HT1080 (cell line): ENCODE measurements at places on chromosomes 4 and X.

DNA sequence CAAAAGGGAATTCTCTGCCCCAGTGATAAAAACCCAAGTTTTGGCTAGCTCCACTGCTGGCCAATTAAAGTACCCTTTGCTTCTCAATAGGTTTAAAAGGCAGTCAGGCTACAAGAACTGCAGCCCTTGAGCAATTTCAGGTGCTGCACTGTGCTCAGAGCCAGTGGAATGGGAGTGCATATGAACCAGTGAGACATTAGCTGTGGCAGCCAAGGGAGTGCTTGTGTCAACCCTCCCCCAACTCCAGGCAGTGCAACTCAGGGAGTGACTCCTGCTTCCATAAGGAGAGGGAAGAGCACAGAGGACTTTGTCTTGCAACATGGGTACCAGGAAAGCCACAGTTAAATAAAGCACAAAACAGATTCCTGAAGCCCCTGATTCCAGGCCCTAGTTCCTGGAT is 61.6 kb upstream of the VAMP7 start:
- no peak for DNase-seq

DNA sequence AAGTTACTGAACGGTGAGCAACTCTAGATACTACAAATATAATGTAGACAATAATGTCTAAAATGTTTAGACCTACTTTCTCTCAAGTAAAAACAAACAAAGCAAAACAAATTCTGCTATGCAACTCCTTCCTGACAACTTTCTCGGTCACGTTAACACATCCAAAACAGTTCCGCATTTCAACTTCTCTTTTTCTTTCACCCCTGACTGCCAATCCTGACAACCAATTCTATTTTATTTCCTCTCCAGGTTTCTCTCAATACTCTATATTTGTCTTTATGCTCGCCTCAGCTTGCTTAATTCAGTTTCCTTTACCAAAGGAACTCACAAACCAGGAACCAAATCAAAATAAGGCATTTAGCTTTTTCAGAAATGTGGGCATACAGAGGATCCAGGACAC is 513.0 kb downstream of the FSTL5 start:
- DNase-seq: no peak

- no peak for DNase-seq
These were observed 116.9 kb upstream of the AR start for GRCh38 chrX:67426946-67427345.

DNA sequence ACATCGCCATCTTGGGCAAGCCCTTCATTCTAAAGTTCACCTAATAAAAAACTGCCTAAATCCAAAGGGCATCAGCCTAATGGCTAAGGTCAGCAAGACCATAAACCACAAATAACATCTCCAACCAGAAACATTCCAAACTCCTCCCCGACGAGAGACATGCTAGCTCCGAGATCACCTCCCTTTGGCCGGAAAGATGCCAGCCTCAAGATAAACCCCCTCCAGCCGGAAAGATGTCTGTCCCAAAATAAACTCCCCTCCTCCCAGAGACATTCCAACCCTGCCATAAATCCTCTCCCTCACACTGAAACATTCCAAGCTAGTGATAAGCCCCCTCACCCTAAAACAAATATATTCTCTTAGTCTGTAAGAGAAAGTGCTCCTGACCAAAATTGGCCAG is 13.3 kb upstream of the DYNLT3 start:
- DNase-seq: no peak

DNA sequence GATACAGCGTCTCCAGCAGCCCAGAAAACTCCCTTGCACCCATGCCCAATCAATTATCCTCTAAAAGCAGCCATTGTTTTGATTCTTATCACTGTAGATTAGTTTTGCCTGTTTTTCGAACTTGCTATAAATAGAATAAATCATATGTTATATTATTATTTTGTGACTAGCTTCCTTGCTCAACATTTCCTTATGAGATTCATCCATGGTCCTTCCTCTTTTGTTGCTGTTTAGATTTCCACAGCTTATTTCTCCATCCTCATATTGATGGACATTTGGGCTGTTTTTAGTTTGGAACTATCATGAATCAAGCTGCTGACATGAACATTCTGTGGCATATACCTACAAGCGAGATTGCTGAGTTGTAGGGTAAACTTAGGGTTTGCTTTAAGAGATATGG is 595.3 kb downstream of the BCOR start:
- no peak for DNase-seq

DNA sequence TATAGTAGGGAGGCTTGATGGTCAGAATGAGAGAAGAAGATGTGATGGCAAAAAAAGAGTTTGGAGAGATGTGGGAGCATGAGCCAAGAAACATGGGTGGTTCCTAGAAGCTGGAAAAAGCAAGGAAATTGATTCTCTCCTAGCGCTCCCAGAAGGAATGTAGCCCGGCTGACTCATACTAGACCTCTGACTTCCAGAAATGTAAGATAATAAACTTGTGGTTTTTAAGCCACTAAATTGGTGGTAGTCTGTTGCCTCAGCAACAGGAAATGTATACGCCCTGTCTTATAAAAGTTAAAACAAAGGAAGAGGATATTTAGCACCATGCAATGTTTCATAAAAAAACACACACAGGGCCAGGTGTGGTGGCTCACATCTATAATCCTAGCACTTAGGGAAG is 182.7 kb upstream of the PCDH7 start:
- DNase-seq: peak; percentile 94

DNA sequence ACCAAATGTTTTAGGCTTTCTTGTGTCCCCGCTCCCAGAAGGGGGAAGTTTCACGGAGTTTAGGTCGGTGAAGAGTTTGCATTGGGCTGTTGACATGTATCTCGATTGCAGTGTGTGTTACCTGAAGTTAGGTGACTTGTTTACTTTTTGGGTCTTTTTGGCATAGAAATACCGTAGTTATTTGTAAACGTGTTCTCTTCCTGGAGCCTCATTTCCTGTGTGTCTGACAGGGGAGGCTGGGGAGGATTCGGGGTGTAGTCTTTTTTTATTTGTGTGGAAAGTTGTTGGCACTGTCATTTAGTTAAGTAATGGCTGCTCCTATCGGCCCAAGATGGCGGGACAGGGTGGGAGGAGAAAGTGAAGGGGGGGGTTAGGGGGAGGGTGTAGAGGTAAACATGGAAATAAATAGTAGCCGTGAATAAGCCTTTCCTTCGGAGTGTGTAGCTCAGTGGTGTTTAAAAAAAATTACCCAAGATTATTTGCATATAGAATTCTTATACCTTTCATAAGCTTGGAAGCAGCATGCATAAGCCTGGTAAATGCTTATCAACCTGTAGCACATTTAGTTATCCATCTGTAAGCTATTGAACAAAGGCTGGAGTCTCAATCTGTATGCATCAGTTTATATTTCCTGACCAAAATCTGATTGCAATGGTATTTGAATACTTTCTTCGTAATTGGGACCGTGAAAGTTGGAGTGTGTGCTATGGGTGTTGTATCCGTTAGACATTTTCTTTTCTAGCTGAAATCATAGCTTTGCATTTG is 1.6 kb downstream of the KDM6A start:
- peak; percentile 3 for DNase-seq

GRCh38 chrX:112163906-112164305 is 81.3 kb upstream of the TRPC5 start:
- DNase-seq: no peak

- no peak for DNase-seq
These were observed 343.1 kb upstream of the FAM241A start for GRCh38 chr4:111802191-111802590.

GRCh38 chr4:88879991-88880390 is 177.0 kb downstream of the FAM13A start:
- DNase-seq: no peak

- no peak for DNase-seq
These were observed 109.7 kb downstream of the SHROOM3 start for GRCh38 chr4:76544725-76545124.

- DNase-seq: no peak
These were observed 418.7 kb downstream of the CENPC start for GRCh38 chr4:67126570-67126969.

GRCh38 chr4:133150486-133151340 is 1.6 kb downstream of the PCDH10 start:
- no peak for DNase-seq

DNA sequence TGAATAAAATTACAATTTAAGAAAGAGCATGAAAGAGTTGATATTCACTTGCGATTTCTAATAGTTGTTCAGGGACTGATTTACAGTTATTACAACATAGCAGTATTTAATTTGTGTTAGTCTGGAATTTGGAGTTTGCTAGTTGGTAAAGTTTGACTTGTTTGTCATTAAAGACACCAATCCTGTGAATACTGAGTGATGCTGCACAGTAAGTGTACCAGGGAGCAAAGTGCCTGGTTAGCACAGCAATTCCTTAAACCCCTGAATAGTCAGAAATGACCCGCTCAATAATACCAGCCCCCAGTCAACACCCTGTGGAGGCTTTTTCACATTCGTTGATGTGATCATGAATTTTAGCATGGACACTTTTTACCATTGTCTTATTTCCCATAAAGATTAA is 122.2 kb upstream of the GC start:
- no peak for DNase-seq

DNA sequence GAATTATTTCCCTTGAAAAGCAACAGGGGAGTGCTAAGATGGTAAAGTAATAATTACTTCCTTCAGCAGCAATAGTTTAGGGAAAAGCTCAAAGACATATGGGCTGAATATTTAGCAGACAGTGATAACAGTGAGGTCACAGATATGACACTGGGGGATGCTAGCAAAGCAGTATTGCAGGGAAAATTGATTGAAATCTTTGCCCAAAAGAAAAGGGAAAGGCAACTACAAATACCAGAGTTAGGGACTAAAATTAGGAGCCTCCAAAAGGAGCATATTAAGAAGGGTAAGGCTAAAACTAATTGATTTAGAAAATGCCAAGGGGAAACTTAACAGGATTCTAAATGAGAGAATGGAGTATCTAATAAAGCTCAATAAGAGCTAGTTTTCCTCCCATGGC is 1191.3 kb upstream of the TENM3 start:
- no peak for DNase-seq

GRCh38 chr4:151356510-151356909 is 31.1 kb upstream of the SH3D19 start:
- peak; percentile 69 for DNase-seq
